Activated naive CD8-positive, alpha-beta T cell treated with anti-CD3 and anti-CD28 coated beads, Interleukin-2, amount 10 ng/mL, durations not matched to agents 7 days and 5 days (primary cell): ENCODE measurements at places on chromosomes 7 and 10. TPM values are rescaled to one million over a fixed set of nuclear protein-coding genes. Genes with fewer than 3 reads are reported as not detected.

Gene SLC39A12
- not detected for total RNA-seq

Gene FAM25C
- total RNA-seq, result not detected

Gene MYL10
- not detected for total RNA-seq

Gene SH2B2
- total RNA-seq, result 1.2 TPM
